ENCODE measurements at places on chromosomes 1 and 21.

GRCh38 chr1:41827991-41828570 lies 90.6 kb downstream of the HIVEP3 start:
- no peak for DNase-seq

DNA sequence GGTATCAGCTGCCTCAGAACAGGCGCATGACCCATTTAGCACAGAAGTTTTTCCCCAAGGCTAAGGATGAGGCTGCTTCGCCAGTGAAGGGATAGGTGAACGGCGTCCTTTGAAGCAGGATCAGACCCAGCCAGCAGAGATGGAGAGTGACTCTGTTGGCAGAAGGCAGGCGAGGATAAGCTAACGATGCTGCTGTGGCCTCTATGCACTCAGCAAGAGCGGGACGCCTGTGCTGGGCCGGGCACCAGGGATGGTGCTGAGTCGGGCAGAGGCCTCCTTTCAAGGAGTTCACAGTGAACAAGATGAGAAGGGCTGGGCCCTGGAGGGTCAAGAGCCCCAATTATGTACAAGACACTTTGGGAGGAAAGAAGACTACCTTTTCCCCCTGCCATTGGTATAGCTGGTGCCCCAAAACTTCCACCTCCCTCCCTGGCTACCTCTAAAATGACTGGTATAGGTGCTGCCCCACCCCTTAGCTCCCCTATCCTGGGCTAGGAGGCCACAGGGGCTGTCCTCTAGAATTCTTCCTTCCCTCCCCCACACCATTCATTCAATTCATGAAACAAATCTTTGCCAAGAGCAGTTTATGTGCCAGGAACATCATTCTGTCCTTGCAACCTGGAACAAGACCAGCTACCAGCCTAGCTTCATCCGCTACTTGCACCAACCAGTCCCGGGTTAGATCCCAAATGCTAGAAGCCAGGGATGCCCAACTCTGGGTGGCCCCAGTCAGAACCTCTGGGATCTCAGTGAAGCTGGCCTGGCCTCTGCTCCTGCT lies 7.5 kb downstream of the XKR8 start:
- DNase-seq = no peak

DNA sequence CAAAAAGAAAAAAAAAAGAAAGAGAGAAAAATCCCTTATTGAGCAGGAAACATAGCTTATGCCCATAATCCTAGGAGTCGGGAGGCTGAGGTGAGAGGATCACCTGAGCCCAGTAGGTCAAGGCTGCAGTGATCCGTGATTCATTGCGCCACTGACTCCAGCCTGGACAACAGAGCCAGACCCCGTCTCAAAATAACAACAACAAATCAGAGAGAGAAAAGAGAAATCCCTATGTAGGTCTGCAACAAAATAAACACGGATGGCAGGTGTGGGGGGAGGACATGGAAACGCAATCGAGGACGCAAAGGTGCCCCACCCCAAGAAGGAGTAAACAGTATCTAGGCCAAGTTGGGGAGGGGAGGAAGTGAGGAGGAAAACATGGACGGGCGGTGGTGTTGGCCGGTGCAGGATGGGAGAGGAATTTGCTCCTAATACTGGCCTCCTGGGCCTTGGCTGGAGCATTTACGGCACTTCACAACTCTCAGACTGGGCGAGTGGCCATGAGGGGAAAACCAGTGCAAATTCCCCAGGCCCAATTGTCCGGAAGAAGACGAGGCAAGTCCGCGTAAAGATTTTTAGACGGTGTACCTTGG lies 609 bp upstream of the CHTOP start:
- no peak for DNase-seq

DNA sequence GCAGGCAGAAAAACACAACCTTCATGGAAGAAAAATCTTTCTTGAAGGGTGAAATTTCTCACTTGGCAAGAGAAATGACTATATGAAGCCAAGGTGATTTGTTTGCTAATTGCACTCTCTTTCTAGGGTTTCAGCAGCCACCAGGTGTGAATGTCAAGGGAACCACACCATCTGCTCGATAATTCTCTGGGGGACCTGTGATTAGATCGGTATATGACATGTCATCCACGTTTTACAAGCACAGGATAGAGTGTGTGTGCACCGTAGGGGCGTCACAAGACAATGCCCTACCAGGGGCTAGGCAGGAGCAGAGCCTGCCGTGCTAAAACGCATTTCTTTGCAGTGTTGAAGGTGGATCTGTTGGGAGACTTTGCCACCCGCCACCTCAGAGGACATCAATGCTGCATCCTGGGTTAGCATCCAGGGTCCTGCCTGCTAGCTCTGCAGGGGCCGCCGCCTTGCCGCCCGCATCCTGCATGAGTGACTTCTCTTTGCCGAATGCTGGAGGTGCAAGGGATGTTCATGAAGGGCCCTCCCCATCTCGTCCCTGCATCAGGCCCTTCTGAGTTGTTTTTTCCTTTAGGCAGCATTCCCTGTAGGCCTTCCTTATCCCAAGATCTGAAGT lies 37.8 kb upstream of the CCSAP start:
- no peak for DNase-seq
